ENCODE measurements at places on chromosomes 6 and 20.

DNA sequence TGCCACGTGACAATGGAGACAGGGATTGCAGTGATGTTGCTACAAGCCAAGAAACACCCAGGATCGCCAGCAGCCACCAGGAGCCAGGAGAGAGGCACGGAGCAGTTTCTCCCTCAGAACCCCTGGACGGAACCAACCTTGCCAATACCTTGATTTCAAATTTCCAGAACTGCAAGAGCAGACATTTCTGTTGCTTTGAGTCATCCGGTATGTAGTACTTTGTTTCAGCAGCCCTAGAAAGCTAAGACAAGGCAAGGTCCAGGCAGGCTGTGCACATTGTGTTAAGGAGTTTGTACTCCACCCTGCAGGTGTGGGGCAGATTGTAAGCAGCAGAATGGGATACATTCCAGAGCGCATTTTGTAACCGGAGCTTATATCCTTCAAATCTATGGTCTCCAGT, 48.3 kb downstream of the TRERF1 start:
- DNase-seq = no peak

GRCh38 chr6:40762981-40763380, 175.8 kb upstream of the LRFN2 start:
- no peak for DNase-seq

DNA sequence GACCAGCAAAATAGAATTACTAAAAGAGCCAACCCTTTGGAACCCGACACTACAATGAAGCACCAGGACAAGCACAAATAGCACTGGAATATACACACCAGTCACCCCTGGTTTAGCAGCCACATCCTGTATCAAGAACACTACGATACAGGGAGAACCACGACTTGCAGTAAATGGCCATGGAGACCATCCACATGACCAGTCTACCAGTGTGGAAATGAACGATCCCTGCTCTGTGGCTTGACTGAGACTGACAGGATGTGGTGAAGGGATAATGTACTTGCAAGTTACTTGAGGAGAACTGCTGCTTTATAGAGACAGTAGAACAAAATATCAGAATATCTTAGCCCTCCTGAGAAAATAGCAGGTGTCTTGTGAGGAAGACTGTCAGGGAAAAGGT, 169.6 kb downstream of the COL9A1 start:
- DNase-seq = no peak

DNA sequence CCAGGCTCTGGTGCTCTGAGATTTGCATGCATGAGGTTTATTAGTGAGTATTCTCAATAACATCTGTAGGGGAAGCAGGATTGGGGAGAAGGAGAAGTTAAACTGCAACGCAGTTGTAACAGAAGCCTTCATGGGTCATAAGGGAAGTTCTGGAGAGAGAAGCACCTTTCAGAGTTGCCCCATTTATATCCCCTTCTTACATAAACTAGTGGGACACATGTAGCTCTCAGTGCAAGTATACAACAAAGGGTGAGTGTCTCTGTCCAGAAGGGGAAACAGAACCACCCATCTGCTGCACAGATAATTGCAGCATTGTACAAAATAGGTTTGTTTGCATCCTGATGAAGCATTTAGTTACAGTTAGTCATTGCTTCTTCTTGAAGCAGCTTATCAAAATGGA, 4.3 kb upstream of the ADGB start:
- DNase-seq = no peak

- DNase-seq = no peak
These were observed 683.6 kb downstream of the BCKDHB start for GRCh38 chr6:80789912-80790570.

DNA sequence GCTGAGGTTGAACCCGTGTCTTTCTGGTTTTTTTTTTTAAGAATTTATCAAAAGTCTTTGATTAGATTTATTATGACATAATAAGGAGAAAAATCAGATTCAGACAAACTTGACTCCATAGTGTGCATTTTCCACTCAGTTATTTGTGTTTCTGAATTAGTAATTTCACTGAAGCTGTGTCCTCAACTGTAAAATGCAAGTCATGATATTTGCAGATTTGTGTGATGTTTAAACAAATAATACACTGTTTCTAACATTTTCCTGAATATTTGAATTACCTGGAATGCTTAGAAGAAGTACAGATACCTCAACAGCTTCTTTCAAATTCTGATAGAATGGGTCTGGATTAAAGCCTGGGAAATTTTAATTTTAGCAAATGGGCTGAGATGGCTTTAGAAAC, 1050.3 kb upstream of the MAP3K7 start:
- DNase-seq = no peak
